ENCODE measurements at places on chromosomes 4 and X.
A peak's percentile ranks its signal among the peaks of the same experiment; 100 is the strongest.

DNA sequence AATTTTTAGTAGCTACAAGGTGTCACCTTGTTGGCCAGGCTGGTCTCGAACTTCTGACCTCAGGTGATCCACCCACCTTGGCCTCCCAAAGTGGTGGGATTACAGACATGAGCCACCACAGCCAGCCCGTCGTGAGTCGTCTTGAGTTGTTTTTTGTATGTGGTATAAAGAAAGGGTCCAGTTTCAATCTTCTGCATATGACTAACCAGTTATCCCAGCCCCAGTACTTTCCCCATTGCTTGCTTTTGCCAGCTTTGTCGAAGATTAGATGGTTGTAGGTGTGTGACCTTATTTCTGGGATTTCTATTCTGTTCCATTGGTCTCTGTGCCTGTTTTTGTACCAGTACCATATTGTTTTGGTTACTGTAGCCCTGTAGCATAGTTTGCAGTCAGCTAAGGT, 105.9 kb downstream of the OR13H1 start:
- no peak for DNase-seq

DNA sequence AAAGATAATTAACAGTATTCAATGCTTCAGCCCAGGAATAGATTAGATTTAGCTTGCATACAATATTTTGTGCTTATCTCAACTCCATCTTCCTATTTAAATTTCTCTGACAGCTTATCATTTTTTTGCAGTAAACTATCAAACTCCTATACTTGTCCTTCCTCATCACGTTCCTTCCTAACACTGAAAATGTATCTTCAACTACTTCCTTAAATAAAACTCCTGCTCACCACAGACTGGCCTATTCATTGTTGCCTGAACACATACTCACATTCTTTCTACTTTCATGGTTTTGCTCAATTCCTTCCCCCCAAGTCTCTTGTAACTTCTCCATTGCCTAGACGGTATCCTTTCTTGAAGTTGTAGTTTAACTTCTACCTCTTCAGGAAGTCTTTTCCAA, 28.5 kb upstream of the PTPN13 start:
- DNase-seq: no peak

- no peak for DNase-seq
These were observed 174.0 kb upstream of the TENT5D start for GRCh38 chrX:80246271-80246670.

- no peak for DNase-seq
These were observed 28.9 kb upstream of the GPC4 start for GRCh38 chrX:133444196-133444595.

DNA sequence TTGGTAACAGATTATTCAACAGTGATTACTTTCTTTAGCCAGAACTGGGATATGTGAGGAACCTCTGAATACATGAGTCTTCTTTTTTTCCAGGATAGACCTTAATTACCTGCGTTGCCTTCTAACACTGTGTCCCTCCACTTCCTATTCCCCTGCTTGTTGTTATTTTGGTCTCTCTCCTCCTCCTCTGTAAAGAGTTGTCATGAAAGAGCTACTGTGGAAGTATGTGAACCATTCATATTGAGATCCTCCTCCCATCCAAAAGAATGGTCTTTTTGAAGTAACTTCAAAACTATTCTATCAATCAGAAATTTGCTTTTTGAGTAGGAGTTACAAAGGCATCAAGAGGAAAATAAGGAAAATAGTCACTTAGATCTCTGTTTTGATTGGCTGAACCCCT, 420.0 kb upstream of the TENM3 start:
- no peak for DNase-seq

GRCh38 chr4:113955411-113955810, 24.0 kb downstream of the ARSJ start:
- DNase-seq: no peak

DNA sequence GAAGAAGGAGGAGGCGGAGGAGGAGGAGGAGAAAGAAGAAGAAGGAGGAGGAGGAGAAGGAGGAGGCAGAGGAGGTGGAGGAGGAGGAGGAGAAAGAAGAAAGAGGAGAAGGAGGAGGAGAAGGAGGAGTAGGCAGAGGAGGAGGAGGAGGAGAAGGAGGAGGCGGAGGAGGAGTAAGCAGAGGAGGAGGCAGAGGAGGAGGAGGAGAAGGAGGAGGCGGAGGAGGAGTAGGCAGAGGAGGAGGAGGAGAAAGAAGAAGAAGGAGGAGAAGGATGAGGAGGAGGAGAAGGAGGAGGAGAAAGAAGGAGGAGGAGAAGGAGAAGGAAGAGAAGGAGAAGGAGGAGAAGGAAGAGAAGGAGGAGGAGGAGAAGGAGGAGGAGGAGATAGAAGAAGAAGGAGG, 19.9 kb downstream of the MRFAP1 start:
- DNase-seq: no peak

DNA sequence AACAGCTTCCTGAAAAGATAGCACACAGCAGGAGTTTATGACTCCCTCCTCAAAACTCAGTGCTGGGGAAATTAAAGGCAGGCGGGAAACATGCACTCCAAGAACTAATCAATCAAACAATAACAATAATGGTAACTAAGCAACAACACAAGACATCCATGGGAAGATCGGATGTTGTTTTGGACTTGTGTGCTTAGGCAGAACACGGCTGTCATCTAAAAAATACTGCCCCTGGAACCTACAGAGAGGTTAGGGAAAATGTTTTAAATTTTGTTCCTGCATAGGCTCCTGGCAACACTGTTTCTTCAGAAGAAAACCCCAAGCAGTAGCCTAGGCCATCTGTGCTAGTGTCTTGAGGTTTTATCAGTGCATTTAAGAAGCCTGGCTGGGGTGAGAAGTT, 1378.2 kb downstream of the STIM2 start:
- no peak for DNase-seq

GRCh38 chr4:19694812-19695211, 556.9 kb upstream of the SLIT2 start:
- DNase-seq: no peak

- DNase-seq: no peak
These were observed 19.1 kb upstream of the DDX3X start for GRCh38 chrX:41314881-41315280.

- DNase-seq: no peak
These were observed 73.8 kb downstream of the KIT start for GRCh38 chr4:54731552-54731951.

GRCh38 chr4:121255986-121256750, 92.0 kb upstream of the TNIP3 start:
- DNase-seq: no peak

- DNase-seq: no peak
These were observed 7.3 kb upstream of the ARHGAP10 start for GRCh38 chr4:147724468-147725201.

DNA sequence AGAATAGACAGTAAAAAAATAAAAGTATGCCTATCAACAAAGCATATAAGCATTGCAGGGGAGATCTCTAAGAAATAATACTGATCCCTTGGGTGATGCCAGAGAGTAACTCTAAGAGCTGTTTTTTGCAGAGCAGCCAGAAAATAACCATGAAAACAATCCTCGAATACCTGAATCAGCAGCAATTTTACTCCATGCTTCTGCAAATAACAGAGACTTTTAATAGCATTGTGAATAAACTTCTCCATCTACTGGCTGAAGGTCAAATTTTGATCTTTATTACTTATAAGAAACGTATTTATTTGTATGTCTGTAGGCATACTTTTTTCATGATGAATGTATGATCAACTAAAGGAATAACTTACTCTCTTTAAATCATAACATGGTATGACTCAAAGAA, 334.5 kb downstream of the GALNTL6 start:
- no peak for DNase-seq

- DNase-seq: no peak
These were observed 9.6 kb upstream of the SLC25A14 start for GRCh38 chrX:130330146-130330545.

- no peak for DNase-seq
These were observed 122.6 kb upstream of the CPEB2 start for GRCh38 chr4:14879683-14880082.

GRCh38 chr4:26885912-26886274, 25.3 kb downstream of the STIM2 start:
- no peak for DNase-seq

DNA sequence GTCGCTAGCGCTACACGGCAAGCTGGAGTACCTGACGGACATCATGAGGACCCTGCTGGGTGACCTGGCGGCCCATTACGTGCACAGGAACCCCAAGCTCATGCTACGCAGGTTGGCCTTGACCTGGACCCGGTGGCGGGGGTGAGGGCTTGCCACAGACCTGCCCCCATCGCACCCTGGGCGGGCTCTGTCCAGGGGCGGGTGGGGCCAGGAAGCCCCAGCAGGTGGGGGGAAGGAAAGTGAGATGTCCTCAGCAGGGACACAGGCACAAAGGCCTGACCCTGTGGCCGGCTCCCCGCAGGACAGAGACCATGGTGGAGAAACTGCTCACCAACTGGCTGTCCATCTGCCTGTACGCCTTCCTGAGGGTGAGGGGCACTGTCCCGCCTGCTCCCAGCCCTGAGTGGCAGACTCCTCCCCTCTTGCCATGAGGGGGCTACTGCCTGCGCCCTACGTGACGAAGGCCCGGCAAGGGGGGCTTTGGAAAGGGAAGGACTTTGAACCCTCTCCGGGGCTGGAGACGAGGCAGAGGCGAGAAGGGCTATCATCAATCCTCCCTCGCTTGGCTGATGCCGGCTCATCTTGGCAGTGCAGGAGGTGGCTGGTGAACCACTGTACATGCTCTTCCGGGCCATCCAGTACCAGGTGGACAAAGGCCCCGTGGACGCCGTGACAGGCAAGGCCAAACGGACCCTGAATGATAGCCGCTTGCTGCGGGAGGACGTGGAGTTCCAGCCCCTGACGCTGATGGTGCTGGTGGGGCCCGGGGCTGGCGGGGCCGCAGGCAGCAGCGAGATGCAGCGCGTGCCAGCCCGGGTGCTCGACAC, 5.3 kb upstream of the SRPK3 start:
- peak; percentile 54 for DNase-seq

GRCh38 chrX:111244235-111244750, 26.0 kb downstream of the CAPN6 start:
- no peak for DNase-seq

- no peak for DNase-seq
These were observed 238.5 kb downstream of the PRDM5 start for GRCh38 chr4:120683897-120684540.

DNA sequence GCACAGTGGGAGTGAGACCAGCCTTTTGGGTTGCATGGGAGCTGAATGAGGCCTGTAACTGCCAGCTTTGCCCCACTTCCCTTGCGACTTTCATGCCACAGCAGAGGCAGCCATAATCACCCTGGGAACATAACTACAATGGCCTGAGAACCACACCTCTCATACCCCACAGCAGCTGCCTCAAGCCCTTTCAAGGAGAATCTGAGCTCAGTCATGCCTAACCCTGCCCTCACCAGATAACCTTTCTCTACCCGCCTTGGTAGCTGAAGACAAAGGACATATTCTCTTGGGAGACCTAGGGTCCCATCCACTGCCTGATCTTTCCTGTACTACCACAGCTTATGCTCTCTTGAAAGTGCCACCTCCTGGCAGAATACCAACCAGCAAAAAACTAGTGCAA, 599.9 kb upstream of the IGFBP7 start:
- DNase-seq: no peak

DNA sequence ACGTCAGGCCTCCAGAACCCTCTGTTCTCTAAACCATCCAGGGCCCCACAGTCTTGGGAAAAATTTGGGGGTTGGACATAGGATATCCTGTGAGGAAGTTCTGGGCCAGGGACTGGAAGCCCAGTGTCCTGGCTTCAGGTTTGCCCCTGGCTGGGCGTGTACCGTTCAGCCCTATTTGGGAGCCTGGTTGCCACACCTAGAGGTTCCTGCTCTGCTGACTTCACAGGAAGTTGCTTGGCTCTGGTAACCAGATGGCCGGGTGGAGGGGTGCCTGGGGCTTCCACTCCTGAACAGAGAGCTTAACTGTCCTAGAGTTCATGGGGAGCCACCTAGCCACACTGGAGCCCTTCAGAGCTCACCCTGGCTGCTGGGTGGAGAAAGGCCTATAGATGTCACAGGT, 1.1 kb downstream of the TAFAZZIN start:
- DNase-seq: no peak

DNA sequence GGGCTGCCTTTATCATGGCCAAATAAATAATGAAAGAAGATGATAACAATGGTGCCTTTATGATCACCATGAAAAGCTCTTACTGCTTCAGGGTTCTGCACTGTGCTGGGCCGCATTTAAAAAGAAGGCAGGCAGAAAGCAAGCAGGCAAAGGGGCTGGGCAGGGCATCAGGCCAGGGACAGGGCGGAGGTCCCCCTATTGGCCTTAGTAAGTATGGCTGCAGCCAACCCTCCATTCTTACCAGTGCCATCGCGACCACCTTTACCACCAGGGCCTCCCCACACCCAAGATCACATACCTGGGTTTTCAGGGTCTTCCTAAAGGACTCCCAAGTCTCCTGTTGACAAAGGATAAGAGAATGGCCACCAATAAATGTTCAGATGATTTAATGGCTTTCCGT, 38.9 kb downstream of the CNGA2 start:
- no peak for DNase-seq

DNA sequence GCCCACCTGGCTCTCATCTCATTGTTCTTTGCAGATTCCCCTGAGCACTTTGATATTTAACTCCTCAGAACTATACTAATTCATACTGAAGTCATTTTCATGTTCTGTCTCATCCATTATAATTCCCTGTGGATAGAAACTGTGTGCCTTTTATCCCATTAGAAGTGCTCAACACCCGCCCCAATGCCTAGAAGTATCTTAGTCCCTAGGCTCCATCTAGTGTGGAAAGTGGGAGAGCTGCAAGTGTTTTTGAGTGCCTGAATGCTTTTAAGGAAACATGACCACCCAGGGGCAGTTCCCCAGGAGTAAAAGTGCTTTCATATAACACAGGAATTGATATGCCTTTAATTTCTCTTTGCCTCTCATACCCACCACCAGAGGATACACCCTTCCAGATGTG, 117.0 kb downstream of the CHRDL1 start:
- DNase-seq: no peak

DNA sequence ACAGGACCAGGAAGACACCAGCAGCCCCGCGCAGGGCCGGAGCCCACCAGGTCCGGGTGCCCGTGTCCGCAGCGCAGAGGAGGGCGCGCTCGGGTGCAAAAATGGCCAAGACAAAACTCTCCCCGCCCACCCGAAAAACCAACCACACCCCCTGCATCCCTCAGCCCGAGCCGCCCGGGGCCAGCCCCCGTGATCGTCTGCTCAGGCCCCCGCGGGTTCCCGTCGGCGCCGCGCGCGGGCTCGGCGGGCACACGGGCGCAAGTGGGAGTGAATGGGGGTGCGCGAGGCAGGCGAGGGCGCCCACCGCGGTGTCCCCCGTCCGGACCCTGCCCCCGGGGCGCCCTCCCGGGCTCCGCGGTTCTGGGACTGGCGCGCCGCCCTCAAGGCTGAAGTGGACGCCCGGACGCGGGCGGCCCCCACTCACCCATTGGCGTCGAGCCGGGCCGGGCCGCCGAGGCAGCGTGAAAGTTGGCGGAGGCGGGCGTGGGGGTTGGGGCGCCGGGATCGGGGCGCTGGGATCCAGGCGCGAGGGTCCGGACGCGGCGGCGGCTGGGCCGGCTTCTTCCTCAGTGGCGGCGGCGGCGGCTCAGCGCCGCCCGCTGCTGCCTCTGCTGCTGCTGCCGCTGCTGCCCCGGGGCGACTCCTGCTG, 393 bp downstream of the SH3KBP1 start:
- peak; percentile 66 for DNase-seq
